ENCODE measurements at places on chromosomes 6 and 20. TPM values are rescaled to one million over a fixed set of nuclear protein-coding genes. Genes with fewer than 3 reads are reported as not detected.

Gene IL17F
- not detected for total RNA-seq

DNA sequence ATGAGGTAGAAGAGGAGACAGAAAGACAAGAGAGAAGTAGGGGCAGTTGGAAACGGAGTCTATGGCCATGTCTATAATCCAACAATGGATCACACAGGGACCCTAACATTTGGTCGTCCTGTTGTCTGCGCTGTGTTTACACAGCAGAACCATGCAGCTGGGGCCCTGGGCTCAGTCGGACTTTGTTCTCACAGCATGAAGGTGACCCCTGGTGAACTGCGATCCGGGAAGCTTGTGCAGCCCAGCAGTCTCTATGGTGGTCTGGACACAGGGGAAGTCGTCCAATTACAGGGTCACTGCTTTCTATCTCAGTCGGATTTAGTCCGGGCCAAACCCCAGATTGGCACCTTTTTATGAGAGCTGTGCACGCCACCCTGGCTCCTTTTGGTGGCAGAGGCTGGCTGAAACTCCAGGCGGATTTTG, 153.6 kb downstream of the FOXA2 start:
- H3K27me3 ChIP-seq = no peaks in the 10 kb centered on the region
- no peaks in the 10 kb centered on the region for H3K36me3 ChIP-seq
- H3K4me1 ChIP-seq = no peaks in the 10 kb centered on the region
- no peak for DNase-seq

GRCh38 chr6:130167655-130168054, 55.1 kb downstream of the SAMD3 start:
- no peak overlapping the region for H3K4me3 ChIP-seq
- no peaks in the 10 kb centered on the region for H3K4me1 ChIP-seq
- H3K36me3 ChIP-seq = no peaks in the 10 kb centered on the region
- H3K27me3 ChIP-seq = no peaks in the 10 kb centered on the region
- H3K27ac ChIP-seq = no peak overlapping the region

DNA sequence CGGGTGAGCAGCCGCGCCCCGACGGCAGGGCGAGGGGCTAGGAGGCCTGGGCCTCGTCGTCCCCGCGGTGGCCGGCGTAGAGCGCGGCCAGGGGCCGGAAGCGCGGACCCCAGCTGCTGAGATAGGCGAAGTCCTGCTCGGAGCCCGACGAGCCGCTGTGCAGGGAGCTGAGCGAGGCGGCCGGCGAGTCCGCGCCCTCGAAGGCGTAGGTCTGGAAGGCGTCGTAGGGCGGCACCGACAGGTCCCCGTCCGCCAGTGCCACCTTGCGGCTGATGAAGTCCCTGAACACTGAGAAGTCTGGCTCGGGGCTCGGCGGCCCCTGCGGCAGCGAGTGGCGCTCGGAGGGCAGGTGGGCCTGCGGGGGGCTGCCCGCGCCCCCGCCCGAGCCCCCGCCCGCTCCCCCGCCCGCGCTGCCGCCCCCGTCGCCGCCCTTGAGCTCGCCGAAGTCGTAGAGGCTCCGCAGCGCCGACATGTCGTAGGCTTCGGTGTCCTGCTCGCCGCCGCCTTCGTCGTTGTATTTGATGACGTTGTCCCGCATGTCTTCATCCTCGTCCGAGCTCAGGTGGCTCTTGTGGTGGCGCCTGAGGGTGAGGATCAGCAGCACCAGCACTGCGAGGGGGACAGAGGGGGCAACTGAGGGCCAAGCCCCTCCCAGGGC, 56.5 kb downstream of the CD40 start:
- H3K4me1 ChIP-seq = peaks cover 2% of the 10 kb centered on the region
- H3K27me3 ChIP-seq = no peaks in the 10 kb centered on the region
- peak; percentile 59 for DNase-seq
- H3K36me3 ChIP-seq = no peaks in the 10 kb centered on the region

DNA sequence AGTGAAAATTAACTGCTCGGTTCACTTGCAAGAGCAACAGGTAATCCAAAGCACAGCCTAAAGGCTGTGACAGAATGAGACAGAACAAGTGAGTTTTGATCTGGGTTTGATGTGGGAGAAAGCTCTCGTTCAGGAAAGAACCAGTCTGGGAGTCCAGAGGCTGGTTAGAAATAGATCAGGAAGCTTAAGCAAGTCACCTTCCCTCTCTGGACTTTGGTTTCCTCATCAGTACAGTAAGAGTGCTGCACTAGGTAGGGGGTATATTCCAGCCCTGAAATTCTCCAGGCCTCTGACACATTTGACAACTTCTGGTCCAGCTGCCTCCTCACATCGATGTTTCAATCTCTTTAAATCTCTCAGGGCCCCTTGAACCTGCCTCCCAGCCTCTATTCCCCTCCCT, 33.7 kb upstream of the MDGA1 start:
- no peaks in the 10 kb centered on the region for H3K4me1 ChIP-seq
- no peak overlapping the region for H3K27ac ChIP-seq
- H3K4me3 ChIP-seq = no peak overlapping the region
